ENCODE measurements at places on chromosomes 12 and 14.

- no peak for DNase-seq
Measured at GRCh38 chr12:113456761-113457160, 14.9 kb downstream of the LHX5 start.

DNA sequence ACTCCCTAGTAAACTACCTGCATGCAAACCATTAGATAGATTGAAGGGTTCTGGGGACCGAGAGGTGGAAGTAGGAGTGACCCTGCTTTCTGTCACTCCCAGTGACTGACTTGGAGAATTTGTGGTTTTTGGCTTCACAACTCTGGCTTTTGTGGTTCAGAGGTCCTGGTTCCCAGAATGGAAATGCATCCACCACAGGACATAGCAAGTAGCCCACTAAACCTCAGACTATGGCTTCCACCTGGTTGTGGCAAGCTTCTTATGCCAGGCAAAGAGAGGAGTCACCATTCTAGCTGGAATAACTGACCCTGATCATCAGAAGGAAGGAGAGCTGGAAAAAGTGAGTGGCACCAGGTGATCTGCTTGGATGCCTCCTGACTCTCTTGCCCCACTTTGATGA, 162.4 kb upstream of the TMEM260 start:
- DNase-seq: no peak

DNA sequence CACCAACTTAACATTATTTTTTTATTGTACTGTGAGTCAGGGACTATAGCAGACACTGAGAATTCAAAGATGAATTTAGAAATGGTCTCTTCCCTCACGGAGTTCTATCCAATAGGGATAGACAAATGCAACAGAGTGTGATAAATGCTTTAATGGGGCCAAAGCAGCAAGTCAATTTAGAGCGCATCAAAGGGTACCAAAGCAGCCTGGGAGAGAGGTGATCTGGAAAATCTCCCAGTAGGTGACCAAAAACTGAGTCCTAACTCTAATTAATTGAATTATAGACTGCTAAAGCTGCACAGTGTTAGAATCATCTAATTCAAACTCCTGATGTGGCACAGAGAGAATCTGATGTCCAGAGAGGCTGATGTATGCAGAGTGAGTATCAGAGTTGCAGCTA, 2.6 kb downstream of the LIN7A start:
- DNase-seq: peak; percentile 75

DNA sequence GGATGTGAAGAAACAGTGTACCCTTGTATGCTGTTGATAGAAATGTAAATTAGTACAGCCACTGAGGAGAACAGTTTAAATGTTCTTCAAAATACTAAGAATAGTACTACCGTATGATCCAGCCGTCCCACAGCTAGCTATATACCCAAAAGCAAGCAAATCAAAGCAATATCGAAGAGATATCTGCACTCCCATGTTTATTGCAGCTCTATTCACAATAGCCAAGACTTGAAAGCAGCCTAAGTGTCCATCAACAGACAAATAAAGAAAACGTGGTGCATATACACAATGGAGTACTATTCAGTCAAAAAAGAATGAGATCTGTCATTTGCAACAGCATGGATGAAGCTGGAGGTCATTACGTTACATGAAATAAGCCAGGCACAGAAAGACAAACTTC, 88.5 kb upstream of the SLC38A4 start:
- no peak for DNase-seq

DNA sequence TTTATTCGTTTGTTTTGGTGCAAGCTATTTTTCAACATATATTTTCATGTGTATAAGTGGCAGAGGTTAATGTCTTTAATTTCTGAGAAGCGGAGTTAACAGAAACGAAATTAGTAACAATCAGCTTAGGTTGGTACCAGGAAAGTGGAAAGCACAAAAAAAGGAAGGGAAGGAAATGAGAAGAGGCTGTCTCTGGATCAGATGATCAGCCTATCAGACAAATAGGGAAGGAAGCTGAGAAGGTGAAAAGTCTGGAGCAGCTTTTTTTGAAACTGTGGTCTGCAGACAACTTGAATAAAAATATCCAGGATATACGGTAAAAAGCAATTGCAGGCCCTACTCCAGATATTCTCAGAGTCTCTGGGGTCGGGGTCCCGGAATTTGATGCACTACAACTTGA, 265.0 kb downstream of the SSPN start:
- no peak for DNase-seq

- DNase-seq: no peak
Measured at GRCh38 chr12:111122458-111122878, 202.1 kb upstream of the MYL2 start.

DNA sequence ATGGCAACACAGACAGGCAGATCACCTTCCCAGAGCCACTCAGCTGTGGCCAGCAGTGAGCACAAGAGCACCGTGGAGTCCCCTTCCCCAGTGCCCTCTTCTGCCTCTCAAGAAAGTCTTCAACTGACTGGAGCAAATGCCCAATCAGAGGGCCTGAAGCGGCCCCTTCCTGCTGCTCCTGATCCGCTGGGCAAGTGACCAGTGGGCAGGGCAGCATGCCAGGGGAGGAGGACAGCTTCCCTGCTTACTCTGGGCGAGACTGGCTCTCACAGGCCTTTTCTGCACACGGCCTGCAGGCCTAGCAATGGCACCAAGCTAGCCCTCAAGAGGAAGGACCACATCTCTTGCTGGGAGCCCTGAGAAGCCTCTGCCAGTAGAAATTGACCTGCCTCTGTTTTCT, 890 bp downstream of the KRT71 start:
- no peak for DNase-seq

- DNase-seq: no peak
Measured at GRCh38 chr14:101248840-101249675, 312.2 kb upstream of the DIO3 start.

Measured in NCI-H748 treated with DMSO at 0.1 percent for 48 hours (cell line).